ENCODE measurements at places on chromosomes 12 and 14. TPM values are rescaled to one million over a fixed set of nuclear protein-coding genes. Genes with fewer than 3 reads are reported as not detected.

GRCh38 chr12:53645165-53645564 is 19.0 kb upstream of the ATF7 start:
- DNase-seq: no peak

DNA sequence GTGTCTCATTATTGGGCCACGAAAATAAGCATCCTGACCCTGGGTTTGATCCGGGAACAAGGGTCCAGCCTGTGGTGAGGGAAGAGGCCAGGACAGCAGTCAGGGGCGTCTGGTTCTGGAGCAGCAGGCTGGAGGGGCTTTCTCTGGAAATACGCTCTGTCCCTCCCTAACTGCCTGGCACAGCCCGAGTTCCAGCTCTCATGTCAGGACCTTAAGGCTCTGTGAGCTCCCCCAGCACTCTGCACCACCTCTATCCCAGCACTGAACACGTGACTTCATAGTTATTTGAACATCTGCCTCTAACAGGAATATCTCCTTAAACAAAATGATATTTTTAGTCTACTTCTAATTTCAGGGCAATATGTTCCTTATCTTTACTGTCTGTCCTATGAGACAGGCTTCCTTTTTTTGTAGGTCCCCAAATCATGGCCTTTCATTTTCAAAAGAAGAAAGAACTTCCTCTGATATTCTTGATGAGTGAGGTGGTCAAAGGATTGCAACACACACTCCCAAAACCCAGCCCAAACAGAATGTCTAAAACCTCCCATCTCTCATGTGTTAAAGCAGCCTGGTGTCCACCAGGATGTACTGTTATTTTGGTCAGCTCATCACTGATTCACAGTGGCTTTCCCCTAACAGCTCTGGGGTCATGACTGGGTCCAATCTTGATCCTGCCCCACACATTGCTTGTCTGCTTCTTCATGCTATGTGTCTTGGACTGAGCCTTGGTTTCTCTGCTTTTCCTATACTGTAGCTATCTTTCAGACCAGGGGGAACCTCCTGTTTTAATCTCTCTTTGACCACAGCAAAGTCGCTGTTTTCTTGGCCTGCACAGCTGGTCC is 9.7 kb downstream of the AQP6 start:
- DNase-seq: no peak

TMEM179 gene
- total RNA-seq: 3.6 TPM

- peak; percentile 59 for DNase-seq
Measured at GRCh38 chr14:101476916-101477553, 84.3 kb upstream of the DIO3 start.

DNA sequence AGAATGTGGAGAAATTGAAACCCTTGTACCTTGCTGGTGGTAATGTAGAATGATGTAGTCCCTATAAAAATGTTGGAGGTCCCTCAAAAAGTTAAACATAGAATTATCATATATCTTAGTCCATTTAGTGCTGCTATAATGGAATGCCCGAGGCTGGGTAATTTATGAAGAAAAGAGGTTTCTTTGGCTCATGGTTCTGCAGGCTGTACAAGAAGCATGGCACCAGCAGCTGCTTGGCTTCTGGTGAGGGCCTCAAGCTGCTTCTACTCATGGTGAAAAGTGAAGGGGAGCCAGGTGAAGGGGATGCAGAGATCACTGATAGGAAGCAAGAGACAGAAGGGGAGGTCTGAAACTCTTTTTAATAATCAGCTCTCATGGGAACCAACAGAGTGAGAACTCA is 233.9 kb downstream of the ADGRD1 start:
- no peak for DNase-seq

DNA sequence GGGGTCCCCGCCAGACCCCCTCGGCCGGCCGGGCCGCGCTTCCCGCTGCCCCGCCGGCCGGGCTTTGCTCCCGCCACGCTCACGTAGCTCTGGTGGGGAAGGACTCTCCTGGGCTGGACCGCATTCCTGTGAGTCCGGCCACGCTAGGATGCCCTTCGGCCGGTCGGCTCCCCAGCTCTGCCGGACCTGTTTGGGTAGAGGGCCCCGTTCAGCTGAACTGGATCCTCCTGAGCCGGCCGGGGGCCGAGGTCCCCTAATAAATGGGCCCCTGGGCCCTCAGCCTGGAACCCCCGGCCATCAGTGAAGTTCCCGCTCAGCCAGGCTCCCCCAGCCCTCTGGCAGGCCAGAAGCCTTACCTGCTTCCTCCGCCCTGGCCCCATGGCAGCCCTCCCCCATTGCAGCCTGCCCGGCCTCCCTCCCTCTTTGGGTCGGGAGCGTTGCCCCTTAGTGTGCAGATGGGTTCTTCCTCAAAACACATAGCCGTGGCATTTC is 593 bp downstream of the UNC119B start:
- peak; percentile 45 for DNase-seq

DNA sequence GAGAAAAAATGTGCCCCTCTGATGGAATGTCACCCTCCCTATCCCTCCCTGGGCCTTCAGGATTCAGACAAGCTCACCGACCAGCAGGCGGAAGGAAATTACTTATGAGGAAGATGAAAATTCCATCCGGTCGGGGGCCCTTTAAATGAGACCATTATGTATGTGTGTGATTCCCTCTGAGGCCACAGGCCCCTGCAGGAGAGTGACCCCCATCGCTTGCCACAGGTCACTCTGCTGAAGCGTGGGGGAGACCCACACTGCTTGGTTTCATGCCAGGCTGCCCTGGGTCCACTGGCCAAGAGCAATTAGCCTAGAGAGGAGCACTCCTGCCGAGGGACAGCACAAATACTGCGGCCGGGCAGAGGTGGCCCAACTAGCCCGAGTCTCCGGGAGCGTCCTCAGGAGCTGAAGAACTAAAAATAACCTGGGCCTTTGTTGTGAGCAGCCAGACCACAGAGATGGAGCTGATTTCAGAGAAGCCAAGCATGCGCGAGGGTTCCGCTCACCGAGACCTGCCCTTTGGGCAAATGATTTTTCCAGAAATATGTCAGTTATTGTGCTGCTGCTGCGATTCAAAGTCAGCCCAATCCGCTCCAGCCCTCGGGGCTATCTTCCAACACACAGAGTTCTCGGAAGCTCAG is 276.4 kb downstream of the DPF3 start:
- no peak for DNase-seq

GRCh38 chr12:19844224-19844623 is 404.9 kb downstream of the AEBP2 start:
- no peak for DNase-seq

DNA sequence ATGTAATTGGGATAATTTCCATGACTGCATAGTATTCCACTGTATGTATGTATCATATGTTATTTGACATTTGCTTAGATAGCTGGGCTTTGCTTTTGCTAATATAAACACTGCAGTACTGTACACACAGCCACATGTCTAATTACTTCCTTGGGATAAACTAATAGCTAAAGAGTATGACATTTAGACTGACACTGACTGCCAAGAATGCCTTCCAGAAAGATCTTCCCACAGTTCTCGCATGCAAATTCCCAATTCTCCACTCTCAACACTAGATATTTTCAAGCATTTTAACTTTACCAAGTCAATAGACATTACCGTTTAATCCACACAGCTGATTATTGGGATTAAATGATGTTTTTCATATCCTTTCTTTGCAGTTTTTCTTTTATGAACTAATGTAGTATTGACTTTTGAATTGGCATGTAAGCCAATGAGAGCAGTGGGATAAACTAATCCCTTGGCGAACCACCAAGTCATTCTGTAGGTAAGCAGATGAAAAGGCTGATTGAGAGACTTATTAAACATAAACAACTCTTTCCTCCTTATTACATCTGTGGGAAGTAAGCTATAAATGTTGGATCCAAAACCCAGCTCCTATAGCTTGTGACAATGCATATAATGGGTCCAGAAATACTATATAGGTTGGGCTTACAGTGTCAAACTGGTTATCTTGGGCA is 55.5 kb downstream of the STON2 start:
- DNase-seq: no peak

All from WTC11 (cell line).